ENCODE measurements at places on chromosomes 2 and 18.

- DNase-seq, result peak; percentile 98
Observed at GRCh38 chr2:31401580-31401979, 13.0 kb downstream of the XDH start.

DNA sequence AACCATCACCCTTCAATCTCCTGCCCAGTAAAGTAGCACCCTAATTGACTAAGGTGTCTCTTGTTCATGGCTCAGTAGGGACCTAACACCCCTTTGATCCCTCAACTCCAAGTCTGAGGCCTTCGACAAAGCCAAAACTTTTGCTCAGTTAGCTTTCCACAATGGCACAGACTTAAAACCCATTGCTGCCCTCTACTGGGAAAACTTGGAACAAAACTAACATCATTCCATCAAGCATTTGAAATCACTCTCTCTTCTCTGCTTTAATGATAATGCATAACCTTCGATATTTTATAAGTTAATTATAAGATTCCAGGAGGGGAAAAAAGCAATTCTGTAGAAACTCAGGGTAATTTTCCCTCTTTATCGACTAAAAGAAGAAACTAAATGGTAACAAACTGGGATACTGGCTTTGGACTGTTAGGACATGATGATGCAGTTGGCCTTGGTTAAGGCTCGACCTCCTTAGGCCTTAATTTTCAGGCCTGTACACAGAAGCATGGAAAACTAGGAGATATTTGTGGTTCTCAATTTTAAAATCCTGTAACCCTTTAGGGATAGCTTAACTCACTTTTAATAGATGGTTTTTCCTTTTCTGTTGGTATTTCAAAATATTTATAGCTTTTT, 127.8 kb downstream of the STK39 start:
- peak; percentile 74 for DNase-seq

DNA sequence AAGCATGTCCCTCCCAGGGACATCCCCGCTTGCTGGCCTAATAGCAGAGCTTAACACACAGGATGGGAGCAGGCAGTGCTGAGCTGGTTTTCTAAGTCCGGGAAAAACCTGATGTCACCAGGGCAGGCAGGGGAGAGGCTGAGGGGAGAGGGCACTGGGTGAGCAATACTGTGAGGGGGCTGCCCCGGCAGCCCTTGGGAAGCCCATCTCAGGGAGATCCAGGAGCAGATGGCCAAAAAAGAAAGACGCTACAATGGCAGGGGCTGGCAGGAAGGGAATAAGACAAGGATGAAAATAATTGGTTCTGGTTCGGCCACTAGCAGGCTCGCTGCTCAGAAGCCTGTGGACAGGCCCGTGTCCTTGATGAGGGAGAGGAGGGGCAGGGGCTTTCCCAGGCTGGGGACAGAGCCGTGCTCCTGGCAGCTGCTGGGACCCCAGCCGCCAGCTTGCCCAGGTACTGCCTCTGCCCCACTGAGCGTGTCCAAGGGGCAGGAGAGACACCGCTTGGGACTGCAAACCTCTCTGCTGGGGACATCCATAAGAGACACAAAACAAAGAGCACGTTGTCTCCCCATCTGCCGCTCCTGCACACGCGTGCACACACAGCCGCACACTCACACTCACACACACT, 30.2 kb downstream of the SMAD7 start:
- DNase-seq, result no peak

GRCh38 chr18:34632321-34632720, 77.8 kb upstream of the DTNA start:
- no peak for DNase-seq

DNA sequence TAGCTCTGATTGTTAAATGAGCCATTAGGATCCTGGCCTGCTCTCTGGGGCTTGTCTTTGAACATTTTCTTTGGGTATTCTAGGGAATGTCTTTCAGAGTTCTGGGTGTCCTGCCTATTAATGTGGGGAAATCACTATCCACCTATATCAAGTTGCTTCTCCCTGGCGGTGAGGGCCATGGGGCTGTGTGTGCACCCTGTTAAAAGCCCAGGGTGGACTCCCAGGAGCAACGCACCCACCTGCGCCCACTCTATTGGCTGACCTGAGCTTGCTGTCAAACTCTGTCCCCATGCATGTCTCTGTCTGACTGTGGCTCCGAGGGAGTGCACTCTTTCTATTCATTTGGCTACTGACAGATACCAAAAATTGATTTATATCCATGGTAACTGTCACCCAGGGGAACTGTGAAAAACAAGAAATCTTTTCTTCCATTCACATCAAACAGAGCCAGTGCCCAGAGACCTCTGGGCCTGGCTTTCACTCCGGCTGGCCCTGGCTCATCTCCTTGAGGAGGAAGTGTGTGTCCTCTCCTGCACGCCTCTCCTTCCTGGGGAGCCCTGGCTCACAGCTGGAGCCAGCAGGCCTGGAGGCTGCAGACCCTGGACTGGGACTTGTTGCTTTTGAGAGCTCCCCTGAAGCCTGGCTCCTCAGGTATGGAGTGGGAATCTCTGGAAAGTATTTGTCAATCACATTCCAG, 10.5 kb upstream of the TOGARAM2 start:
- no peak for DNase-seq

DNA sequence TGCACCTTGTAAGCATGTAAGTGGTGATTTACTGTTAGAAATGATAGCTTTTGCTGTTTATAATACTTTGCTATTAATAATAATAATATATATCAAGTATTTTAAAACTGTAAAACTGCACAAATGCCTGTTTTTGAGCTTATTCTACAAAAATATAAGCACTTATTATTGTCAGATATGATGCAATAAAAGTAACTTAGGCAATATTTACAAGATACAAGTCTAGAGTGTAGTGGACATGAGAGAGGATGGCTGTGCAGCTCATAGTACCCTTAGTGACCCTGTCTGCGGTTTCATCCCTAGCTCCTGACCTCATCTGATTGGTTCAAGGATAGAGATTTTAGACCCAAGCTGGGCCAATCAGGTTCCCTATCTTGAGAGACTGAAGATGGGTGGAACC, 178.4 kb downstream of the MTX2 start:
- no peak for DNase-seq

GRCh38 chr18:76351961-76352581, 143.0 kb downstream of the ZNF516 start:
- DNase-seq, result peak; percentile 81

GRCh38 chr2:27091746-27092695, 5.4 kb downstream of the KHK start:
- DNase-seq, result no peak

- DNase-seq, result no peak
Observed at GRCh38 chr2:202064881-202065230, 8.2 kb upstream of the KIAA2012 start.

GRCh38 chr2:61419129-61419528, 51.8 kb downstream of the USP34 start:
- DNase-seq, result no peak

DNA sequence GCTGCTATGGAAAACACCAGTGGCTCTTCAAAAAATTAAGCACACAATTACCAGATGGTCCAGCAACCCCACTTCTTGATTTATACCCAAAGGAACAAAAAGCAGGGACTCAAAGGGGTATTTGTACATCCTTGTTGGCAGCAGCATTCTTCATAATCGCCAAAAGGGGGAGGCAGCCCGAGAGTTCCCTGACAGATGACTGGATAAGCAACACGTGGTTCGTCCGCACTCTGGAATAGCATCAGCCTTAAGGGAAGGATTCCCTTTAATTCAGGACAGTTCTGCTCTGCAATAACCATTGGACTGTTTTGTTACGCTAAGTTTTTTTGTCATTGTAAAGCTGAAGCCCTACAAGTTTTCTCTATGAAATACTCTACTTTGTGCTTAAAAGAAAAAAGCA, 76.7 kb upstream of the TWIST2 start:
- peak; percentile 27 for DNase-seq

DNA sequence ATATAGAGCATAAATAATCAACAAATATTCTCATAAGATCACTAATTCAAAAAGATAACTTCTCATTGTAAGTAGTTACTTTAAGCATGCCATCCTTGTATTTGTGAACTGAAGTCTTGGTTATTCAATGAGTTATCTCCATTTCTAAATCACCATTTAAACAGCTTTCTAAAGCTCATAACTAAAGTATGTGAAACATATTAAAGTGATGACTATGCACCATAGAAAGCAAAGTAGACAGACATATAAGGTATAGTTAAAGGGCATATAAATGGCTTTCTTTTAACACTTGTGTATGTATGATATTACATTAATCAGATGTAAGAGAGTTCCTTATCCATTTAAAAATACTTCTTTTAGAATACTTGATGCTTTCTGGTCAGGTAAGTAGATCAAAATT, 83.5 kb downstream of the IKZF2 start:
- DNase-seq, result peak; percentile 54

- DNase-seq, result no peak
Observed at GRCh38 chr2:67079729-67080128, 317.4 kb upstream of the ETAA1 start.

DNA sequence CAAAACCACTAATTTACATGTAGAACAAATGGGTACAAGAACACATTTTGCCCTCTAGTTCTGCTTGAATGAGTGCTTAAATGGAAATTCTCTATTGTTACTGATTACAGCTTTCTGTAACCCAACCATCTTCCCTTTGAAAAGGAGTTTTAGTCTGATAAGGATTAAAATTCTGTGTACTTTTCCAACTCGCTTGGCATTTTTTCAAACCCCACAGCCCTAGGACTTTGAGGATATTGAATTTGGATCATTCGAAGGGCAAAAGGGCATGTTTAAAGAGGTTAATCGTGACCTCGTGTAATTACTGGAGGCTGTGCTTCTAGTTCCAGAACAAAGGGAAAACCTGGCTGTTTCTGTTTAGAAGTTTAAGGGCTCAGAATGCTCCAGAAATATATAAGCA, 432.3 kb downstream of the PID1 start:
- no peak for DNase-seq

DNA sequence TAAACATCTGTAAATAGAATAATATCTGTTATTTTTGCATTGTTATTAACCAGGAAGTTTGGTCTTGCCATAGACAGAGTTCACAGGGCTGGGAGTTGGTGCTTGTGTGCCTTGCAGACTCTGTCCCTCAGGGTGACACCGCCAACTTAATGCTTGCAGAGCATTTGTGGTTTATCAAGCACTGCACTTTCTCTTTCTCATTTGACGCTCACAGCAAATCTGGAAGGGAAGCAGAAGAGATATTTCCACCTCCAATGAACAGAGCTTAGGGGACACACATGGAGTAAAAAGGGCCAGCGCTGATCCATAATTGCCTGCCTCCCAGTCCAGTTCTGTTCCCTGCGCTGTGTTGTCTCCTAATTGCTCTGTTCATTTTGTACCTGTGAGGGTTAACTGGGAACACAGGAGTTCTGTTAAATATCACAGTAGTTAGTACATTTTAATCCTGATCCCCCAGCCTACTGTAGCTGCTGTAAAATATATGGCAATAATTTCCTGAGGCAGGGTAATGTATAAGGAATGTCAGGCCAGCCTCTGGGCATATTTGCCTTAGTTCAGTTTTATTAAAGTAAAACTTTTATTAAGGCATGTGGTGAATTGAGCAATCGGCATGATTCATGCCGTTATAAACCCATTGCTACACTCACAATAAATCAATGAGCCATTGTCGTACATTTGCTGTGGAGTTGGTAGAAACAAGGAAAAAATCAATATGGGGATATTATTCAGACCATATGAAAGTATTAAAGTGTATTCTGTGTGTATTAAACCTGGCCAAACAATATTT, 182.5 kb upstream of the OSR1 start:
- DNase-seq, result peak; percentile 96

DNA sequence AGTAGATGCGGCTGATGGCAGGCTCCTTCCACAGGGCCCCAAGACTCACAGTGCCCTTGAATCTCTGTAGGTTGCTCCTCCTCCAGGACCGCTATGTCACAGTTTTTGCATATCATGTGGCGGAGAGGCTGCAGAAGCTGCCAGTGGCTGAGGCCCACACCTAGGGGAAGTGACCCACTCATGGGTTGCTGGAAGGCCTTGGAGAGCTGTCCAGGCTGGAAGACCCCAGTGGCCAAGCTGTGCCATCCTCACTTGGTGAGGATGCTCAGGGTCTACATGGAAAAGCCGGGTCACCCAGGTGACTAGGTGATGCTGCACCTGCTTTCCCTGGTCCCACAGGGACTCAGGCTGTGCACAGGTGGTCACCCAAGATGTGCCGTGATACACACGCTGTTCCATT, 90.6 kb downstream of the SEPTIN10 start:
- DNase-seq, result no peak

DNA sequence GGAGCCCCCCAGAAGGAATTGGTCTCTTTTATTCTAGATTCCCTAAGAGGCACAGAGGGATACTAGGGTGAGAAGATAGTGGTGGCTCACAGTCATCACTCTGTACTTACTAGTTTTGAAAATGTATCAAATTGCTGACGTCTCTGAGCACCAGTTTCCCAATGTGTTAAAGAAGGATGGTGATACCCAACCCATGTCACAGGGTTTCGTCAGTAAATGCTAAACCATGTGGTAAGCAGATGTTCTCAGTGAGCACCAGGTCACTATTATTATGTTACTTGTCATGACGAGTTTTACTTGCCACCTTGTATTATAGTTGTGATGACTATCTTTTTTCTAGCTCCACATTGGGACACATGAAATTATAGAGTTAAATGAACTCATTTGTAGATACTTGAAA, 54.7 kb downstream of the NEDD4L start:
- DNase-seq, result no peak

- no peak for DNase-seq
Observed at GRCh38 chr18:52152036-52152435, 188.0 kb upstream of the DCC start.

Data from ELR (cell line).